Activated T-cell treated with anti-CD3 and anti-CD28 coated beads for 48 hours (primary cell): ENCODE measurements at places on chromosomes 16 and 17.

GRCh38 chr16:46889942-46890300, 5.8 kb downstream of the GPT2 start:
- DNase-seq = no peak

DNA sequence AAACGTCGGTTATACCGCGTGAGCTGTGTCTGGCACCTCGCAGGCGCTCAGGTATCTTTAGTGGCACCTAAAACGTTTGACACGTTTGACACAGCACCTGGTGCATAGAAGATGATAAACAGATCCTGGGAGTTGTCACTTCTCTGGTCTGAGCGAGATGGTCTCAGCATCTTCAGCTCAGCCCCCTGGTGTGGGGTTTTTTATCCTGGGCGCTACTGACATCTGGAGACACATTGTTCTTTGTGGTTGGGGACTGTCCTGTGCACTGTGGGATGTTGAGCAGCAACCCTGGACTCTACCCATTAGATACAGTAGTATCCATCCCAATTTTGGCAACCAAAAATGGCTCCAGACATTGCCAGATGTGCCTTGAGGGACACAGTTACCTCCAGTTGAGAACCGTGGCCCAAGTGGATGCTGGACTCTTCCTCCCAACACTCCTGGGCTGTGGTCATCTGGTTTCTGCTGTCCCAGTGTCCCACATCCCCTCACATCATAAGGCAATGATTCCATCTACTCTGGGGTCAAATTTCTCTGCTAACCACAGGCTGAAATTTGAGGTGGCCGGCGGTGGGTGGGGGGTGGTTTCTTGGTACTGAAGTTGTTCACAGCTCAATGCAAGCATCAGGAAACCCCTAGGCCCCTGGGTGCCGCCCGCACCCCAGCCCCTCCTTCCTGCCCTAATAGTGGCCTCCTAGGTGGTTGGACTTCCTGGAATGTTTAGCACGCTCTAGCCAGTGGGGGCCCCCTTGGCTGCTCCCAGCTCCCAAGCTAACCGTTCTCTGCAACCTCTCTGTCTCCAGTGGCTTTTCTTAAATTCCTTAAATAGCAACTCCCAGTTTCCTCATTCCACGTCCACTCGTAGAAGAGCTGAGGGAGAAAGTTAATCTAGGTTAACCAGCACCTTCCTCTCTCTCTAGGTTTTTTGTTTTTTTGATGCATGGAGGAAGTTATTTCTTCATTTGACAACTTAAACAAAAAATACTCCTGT, 124.8 kb downstream of the ABCC1 start:
- DNase-seq = no peak

GRCh38 chr16:25083701-25084100, 27.8 kb upstream of the LCMT1 start:
- DNase-seq = no peak

- no peak for DNase-seq
These were observed 10.1 kb downstream of the MRM1 start for GRCh38 chr17:36611345-36612072.

DNA sequence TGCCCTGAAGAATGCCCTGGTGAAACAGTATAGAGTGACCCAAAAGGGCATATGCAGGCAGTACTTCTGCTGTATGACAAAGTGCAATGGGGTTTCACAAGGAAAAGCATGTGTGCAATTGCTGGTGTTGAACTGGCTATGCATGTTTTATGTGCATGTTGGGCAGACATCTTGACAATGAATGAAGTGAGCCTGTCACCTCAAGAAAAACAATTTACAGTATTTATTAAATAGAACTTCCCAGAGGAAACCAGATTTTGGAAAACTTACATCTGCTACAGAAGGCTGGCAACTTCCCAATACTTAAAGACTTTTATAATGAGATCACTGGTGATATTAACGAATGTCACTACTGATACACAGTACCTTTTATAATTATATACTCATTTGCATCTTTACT, 30.6 kb downstream of the C17orf67 start:
- DNase-seq = no peak

DNA sequence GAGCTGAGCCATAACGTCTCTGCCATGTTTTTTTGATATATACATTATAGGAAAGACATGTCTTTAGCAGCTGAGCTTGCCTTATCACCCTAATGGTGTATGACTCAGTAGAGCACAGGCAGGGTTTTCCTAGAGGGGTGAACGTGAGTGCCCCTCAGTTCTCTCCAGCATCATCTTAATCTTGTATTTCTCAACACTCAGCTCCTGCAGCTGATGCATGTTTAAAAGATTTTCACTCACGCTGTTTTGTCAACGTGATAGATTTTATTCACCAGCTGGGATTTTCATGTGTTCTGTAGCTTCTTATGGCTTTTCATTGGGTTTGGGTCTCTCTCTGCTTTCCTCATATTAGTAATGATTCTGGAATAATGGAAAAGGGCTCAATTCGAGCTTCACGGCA, 186.0 kb upstream of the PMFBP1 start:
- DNase-seq = no peak

GRCh38 chr17:82457073-82457928, 1.2 kb upstream of the NARF start:
- no peak for DNase-seq

GRCh38 chr17:7588553-7589203, 1.2 kb downstream of the SOX15 start:
- no peak for DNase-seq

DNA sequence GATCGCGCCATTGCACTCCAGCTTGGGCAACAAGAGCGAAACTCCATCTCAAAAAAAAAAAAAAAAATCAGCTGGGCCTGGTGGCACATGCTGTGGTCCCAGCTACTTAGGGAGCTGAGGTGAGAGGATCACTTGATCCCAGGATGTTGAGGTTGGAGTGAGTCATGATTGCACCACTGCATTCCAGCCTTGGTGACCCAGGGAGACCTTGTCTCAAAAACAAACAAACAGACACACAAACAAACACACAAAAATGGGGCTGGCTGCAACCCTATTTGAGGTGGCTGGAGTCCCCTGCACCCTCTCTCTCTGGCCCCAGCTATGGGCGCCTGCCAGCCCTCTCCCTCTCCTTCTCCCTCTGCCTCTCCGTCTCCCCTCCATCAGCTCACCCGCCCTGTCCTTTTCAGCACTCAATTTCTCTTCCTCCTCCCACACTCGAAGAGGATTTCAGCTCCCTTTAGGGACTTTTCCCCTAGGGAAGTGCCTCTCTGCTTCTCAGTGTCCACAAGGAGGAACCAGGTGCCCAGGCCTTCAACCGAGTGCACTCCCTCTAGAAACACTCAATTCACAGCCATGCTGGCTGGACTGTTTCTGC, 17.5 kb upstream of the TFAP4 start:
- DNase-seq = no peak

DNA sequence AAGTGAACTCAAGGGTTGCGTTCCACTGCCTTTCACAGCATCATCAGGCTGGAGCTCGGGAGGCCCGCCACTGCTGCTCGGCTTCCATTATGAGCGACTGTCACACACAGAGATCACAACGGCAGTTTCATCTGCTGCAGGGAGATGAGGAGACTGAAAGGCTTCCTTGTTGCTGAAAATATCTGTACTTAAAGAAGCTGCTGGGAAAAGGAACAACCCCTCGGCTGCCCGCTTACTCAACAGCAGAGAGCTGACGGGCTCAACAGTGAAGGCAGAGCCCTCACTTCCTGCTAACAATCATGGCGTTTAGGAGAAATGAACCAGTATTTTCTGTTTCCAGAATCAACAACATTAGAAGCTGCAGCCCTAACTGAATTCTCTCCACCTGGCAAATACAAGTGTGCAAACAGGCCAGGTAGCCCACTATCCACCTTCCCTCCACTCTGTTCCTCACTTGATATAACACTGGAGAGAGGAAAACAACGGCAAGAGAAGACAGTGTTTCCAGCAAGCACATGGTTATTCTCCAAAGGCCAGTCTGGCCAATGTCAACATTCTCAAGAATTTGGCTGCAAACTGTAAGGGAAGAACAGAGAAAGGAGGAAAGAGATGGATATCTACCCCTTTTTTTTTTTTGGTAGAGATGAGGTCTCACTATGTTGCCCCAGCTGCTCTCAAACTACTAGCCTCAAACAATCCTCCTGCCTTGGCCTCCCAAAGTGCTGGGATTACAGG, 33.7 kb downstream of the MBTPS1 start:
- no peak for DNase-seq

- DNase-seq = no peak
These were observed 70.1 kb upstream of the SHISA6 start for GRCh38 chr17:11170881-11171280.

GRCh38 chr16:69190598-69190997, 3.6 kb downstream of the SNTB2 start:
- DNase-seq = no peak

- no peak for DNase-seq
These were observed 13.3 kb downstream of the SOCS1 start for GRCh38 chr16:11242658-11243057.

- DNase-seq = no peak
These were observed 3.7 kb upstream of the MRPL28 start for GRCh38 chr16:373848-374615.

DNA sequence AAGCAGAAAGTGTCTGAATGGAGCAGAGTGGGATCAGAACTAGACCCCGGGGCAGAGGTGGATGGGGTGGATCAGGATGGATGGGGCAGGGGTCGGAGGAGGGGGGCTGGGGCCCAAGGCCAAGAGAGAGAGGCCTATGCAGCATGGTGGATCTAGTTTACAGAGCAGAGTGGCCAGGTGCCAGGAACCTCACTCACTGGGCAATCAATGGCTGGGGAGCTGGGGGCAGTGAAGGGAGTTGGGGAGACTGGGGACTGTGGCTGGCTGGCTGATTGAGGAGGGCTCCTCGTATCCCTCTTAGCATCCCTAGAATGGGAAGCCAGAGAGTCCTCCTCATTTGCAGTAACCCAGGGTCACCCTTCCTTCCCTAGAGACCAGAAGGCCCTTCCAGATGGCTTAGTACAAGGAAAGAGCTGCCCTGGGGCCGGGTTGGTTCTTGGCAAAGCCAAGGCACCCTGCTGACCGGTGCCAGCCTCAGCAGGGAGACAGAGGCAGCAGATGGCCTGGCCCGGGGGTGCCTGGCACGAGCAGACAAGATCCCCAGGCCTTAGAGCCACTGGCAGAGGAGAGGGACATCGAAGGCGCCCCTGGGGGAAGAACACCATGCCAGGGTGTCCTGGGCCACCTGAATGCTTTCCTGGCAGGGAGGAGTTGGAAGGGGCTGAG, 36.8 kb downstream of the SRCIN1 start:
- no peak for DNase-seq

DNA sequence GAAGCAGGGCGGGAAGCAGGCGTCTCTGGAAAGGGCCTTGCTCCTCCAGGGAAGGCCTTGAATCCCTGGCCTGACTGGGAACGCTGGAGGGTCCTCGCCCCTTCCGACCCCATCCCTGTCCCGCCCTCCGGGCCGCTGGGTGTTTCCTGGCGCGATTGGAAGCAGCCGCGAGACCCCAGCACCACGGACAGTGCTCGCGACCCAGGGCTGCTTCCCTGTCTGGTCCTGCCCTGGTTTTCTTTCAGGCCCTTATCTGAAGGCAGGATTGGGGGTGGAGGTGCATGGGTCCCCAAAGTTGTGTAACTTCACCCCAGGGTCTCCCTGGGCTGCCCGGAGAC, 2.1 kb downstream of the MGAT5B start:
- DNase-seq = no peak

- DNase-seq = no peak
These were observed 3.4 kb downstream of the NOD2 start for GRCh38 chr16:50696575-50697420.

GRCh38 chr16:69328854-69329316, 1.5 kb downstream of the PDF start:
- DNase-seq = no peak

DNA sequence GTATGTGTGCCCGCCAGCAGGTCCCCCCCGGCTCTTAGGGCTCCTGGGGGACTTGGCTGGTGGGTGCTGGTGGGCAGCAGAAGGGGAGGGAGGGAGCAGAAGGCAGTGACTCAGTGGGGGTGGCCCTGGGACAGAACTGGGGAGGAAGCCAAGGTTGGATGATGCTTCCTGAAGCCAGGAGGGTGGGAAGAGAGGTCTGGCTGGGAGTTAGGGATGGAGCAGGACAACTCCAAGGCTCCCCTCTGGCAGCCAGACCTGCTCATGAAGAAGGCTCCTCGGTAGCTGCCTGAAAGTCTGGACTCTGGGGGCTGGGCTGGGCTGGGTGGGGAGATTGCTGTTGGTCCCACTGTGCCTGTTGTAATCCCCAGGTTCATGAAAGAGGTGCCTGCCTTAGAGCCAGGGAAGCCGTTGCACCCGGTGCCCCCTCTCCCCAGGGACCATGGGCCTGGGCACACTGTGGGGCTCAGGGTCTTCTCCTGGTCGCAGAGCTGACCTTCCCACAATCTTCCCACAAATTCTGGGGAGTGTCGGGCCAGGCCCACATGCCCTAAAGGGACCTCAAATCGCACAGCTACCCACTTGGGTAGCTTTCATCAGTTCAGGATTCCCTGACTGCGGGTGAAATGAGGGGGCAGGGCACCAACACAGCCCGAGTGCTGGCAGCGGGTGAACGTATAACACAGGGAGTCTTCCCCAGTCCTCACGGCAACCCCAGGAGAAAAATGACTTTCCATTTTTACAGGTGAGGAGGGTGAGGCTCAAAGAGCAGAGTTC, 1.1 kb upstream of the PLEKHG4 start:
- no peak for DNase-seq

DNA sequence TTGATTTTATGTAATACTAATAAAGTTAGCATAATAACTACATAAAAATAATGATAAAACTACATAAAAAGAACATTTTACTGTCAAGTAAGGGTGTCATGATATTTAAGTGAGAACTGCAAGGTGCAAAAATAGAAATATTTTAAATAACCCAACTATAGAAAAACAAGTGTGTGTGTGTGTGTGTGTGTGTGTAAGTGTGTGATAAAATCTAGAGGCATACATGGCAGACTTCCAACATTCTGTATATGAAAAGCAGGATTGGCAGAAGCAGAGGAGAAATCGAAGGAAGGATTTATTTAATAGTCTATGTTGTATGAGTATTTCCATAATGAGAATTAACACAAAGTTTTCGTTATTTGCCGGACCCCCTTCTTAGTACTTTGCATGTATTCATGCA, 334.1 kb downstream of the KCNJ2 start:
- no peak for DNase-seq

GRCh38 chr17:61409301-61410112, 9.9 kb downstream of the TBX2 start:
- DNase-seq = peak; percentile 47

DNA sequence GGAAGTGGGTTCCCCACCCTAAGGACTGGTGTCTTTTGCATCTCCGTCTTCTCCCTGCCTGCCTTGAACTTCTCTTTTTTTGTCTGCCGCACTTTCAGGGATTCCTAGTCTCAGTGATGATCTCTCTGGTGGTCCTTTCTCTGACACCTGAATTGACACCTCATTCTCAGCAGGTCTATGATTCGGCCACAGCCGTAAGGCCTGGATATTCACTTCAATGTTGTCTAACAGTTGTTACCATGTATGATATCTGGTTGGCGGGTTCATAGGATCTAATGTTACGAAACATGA, 25.1 kb upstream of the SLC47A1 start:
- no peak for DNase-seq

GRCh38 chr16:19167710-19168370, at the start of gene SYT17:
TSS of gene SYT17 (plus strand) at chr16:19168240. CDS start at chr16:19168647, 407 bp downstream.
- DNase-seq = peak; percentile 73

- DNase-seq = no peak
These were observed 58.1 kb upstream of the CBFA2T3 start for GRCh38 chr16:89034971-89035668.

GRCh38 chr17:14886200-14886739, 378.9 kb downstream of the PMP22 start:
- no peak for DNase-seq

- DNase-seq = no peak
These were observed 7.0 kb upstream of the MYH2 start for GRCh38 chr17:10556301-10557005.

- DNase-seq = no peak
These were observed 66.7 kb downstream of the FTO start for GRCh38 chr16:53770641-53771040.
